Posterior cingulate gyrus (tissue), 11 donors: ENCODE measurements at places on chromosomes 7 and 10.
A peak's percentile ranks its signal among the peaks of the same experiment; 100 is the strongest.

DNA sequence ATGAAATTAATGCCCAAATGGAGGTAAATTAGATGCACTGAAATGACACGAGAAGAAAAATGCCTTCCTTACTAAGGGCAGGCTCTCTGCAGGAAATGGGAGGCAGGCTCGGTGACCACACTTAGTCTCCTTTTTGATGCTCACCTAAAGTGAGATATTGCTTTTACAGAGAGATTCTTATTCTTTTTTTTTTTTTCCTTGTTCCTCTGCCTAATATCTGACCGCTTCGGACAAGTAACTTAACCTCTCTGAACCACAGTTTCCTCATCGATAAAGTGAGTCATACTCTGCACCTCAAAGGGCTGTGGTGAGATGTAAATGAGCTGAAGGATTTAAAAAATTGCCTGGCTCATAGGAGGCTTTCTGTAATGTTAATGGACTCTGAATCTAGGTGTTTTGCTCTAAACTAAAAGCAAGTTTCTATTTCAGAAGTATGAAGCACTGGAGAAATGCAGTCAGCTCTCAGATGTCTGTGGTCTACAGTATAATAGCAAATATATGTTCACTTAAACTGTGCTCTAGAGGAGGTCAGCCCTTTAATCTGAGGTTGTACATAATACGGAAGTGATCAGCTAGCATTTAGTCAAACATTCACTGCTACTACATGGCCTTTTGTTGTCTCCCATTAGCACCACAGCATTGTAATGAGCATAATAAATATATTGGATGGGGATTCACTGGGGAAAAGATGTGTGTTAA lies 23.2 kb downstream of the NKX2-3 start:
- no peak for DNase-seq

GRCh38 chr10:131689486-131689885 lies 211.3 kb upstream of the PPP2R2D start:
- DNase-seq: no peak

- no peak for DNase-seq
These were observed 139.4 kb downstream of the ARID5B start for GRCh38 chr10:62040881-62041280.

- no peak for DNase-seq
These were observed 22.6 kb upstream of the PRKCQ start for GRCh38 chr10:6602700-6603084.

- DNase-seq: no peak
These were observed 1240.4 kb downstream of the GATA3 start for GRCh38 chr10:9294865-9295264.

- DNase-seq: no peak
These were observed 102.2 kb downstream of the TCF7L2 start for GRCh38 chr10:113052076-113052830.

DNA sequence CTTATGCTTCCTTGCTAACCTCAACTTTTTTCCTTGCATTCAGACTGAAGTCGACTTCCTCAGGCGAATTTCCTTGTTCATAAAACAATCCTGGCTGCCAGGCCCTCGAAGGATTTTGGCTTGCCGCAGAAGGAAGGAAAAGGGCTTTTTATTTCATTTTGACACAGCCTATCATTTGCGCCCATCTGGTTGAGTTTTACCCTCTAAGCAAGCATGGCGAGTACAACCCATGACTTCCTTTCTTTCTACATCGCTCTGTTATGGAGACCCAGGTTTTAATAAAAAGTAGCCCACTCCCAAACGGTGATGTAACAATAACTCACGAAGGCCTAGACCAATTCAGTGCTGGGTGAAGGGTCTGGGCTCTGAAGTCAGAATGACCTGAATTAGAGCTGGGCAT lies 109.3 kb downstream of the PRPF18 start:
- DNase-seq: no peak

GRCh38 chr10:69716711-69717560 lies 84.8 kb upstream of the COL13A1 start:
- peak; percentile 50 for DNase-seq

- DNase-seq: no peak
These were observed 29.4 kb upstream of the MBL2 start for GRCh38 chr10:52801947-52802346.

- no peak for DNase-seq
These were observed 64.0 kb downstream of the MTPAP start for GRCh38 chr10:30284865-30285594.

DNA sequence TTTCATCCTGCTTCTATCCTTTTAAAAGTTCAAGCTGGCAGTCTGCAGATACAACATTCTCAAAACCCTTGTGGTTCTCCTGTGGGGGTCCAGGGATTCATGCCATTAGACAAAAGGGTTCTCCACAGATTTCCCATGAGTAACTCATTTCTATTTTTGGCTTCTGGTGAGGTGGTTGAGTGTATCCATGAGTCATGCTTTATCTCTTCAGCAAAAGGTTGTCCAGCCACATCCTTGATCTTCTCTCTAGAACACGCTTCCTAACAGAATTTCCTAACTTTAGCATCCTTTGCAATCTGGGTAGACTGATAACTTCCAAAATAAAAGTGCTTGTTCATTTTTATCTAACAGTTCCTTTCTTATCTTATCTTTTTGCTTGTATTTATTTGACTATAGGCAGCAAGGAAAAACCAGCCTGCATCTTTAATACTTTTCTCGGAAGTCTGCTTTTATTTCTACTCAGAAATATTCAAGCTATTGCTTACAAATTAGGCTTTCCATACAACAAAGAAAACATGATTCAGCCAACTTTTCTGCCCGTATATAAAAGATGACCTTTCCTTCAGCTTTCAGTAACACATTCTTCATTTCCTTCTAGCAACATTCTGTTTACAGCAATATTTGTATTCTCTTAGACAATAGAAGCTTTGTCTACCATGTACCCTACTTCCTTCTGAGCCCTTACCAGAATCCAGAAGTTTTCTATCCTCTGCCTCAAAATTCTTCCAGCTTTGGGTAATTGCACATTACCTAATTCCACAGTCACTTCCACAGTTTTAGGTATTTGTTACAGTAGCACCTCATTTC lies 79.3 kb upstream of the IL6 start:
- no peak for DNase-seq

GRCh38 chr7:102288285-102288930 lies 1.7 kb downstream of the SH2B2 start:
- DNase-seq: no peak

- DNase-seq: no peak
These were observed 49.2 kb upstream of the FGFR2 start for GRCh38 chr10:121647401-121647800.

- DNase-seq: no peak
These were observed 13.2 kb downstream of the ITGB8 start for GRCh38 chr7:20343941-20344340.

DNA sequence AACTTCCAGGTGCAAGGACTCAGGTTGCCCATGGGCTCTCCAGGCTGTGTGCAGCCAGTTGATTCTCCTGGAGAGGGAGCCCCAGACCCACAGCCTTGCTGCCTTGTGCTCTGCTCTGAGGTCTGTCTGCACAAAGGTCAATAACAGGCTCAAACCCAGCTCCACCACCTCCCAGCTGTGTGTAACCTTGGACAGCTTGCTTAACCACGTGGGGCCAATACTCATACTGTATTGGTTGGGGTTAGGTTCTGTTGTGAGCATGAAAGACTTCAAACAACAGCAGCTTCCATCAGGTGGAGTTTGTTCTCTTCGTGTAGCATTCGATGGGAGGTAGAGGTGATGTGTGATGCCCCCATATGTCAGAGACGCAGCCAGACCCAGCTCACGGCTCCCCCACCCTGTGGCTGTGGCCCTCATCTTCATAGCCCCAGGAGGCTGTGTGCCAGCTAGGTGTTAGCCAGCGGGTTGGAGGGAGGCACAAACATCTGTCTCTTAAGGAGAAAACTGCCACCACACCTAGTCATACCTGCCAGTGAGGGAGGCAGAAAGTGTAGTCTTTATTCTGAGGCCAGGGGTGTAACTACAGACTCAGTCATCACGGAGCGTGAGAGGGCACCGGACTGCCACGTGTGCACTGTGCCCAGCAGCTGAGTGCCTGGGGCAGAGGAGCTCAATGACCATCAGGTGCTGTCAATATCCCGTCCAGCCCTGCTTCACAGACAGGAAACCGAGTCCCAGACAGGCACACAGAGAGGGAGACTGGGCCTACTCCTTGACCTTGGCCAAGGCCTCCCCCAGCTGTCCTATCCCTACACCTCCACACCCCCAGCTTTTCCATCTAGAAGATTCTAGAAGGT lies 8.1 kb upstream of the POLD2 start:
- no peak for DNase-seq

- DNase-seq: peak; percentile 32
These were observed 106.2 kb upstream of the KCTD7 start for GRCh38 chr7:66522518-66522917.

GRCh38 chr10:66622050-66622449 lies 303.8 kb upstream of the LRRTM3 start:
- no peak for DNase-seq

- no peak for DNase-seq
These were observed 152.5 kb downstream of the SEMA3A start for GRCh38 chr7:84042110-84042539.

DNA sequence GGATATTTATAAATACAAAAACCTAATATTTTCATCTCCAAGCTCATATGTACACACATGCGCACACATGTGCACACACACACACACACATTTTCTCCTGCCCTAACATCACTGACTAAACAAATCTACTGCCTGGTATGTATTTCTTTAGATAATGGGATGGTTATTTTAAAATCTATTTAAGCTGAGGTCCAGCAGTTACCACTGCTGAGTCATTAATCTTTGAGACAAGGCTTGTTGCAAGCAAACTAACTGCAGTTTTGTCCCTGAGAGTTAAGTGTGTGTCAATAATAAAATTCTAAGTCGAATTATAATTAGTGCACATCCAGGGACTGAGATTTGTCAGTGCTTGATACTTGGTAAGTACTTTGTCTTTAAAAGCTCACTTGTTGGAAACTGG lies 135.1 kb downstream of the VPS50 start:
- DNase-seq: no peak

GRCh38 chr7:22549667-22550513 lies 49.9 kb upstream of the STEAP1B start:
- no peak for DNase-seq

- DNase-seq: no peak
These were observed 68.4 kb downstream of the TCERG1L start for GRCh38 chr10:131243076-131243475.

DNA sequence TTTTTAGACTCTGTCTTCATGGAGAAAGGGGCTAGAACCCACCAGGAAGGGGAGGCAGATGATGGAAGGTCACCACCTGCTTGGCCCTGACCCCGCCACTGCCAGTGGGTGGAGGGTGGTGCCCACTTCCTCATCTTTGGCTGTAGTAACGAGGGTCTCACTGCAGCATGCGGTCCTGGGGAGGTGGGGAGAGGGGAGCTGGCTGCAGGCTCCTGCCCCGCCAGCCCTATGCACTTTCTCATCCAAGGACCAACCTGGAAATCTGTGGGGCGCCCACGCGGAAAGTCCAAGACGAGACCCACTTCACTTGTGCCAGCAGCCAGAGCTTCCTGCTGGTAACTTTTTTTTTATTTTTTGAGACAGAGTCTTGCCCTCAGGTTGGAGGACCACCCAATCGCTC lies 101.0 kb downstream of the CUX1 start:
- no peak for DNase-seq

DNA sequence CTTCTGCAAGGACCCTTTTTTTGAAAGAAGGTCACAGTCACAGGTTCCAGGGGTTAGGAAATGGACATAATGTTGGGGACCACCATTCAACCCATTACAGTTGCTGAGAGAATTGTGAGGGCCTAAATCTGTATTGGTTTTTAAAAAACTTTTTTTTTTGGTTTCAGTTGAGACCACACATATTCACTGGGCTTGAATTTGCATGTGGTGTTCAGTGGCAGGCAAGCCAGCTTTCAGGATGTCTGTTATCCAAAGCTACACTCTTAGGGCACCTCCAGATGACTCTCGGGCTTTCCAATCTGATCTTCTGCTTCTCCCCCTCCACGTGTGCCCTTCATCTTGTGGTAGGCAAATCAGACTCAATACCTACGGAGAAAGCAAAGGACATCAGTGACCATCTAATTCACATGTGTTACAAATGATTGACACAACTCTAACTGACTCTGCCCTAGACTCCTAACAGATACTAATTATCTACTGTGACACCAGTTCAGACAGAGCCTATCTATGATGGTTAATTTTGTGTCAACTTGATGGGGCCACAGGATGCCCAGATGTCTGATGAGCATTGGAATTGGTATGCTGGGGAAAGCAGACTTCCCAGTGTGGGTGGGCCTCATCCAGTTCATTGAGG lies 93.3 kb upstream of the ELMO1 start:
- DNase-seq: no peak

- no peak for DNase-seq
These were observed 26.2 kb downstream of the PALD1 start for GRCh38 chr10:70504521-70505358.

- no peak for DNase-seq
These were observed 440.6 kb upstream of the LRRN3 start for GRCh38 chr7:110650328-110650727.

DNA sequence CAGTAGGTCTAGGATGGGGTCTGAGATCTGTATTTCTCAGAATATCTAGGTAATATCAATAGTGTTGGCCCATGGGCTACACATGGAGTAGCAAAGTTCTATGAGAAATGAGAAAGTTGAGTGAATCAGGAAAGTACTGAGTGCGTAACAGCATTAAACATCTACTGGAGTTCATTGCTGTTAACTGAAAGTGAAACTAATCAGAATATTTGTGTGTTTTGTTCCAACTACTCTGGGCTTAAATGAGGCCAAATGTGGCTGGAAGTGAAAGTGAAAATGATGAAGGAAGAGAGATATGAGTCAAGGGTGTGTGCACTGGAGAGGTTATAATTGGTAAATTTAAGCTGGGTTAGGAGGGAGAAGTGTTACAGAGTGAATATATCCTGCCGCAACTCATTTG lies 46.5 kb downstream of the TMEM106B start:
- no peak for DNase-seq

DNA sequence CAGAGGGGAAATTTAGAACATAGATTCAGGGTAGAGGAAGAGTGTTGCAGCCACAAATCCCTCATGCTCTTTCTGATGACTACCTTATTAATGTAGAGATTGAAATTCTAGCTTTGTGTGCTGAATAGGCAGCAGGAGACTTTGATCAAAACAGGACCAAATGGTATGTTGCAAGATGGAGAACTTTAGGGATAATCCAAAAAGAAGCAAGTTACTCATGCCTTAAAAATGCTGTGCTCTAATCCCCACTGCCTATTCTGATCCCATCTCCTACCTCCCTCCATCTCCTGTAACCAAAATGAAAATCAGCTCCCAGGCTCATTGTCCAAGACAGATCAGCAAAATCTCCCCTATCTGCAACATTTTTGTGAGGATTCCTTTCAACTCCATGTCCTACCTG lies 31.3 kb downstream of the CH25H start:
- no peak for DNase-seq
